ENCODE measurements at places on chromosomes 5 and 9. TPM values are rescaled to one million over a fixed set of nuclear protein-coding genes. Genes with fewer than 3 reads are reported as not detected.

Gene TSSK1B
- 0.12 TPM for polyA plus RNA-seq

DNA sequence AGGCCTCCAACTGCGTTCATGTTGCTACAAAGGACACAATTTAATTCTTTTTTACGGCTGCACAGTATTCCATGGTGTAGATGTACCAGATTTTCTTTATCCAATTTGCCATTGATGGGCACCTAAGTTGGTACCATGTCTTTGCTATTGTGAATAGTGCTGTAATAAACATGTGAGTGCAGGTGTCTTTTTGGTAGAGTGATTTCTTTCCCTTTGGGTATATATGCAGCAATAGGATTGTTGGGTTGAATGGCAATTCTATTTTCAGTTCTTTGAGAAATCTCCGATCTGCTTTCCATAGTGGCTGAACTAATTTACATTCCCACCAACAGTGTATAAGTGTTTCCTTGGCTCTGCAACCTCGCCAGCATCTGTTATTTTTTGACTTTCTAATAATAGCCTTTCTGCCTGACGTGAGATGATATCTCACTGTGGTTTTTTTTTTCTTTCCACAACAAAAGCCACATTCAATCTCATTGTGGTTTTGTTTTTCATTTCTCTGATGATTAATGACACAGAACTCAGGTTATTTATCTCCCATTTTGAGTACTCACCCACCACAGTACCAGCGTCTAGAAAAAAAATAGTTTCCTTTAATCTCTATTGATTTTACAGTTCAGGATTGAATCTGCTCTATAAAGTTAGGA, 21.9 kb downstream of the ARRDC3 start:
- no peak overlapping the region for H3K27ac ChIP-seq
- DNase-seq, result no peak
- H3K4me1 ChIP-seq, result peaks cover 4% of the 10 kb centered on the region
- H3K36me3 ChIP-seq, result no peaks in the 10 kb centered on the region
- H3K4me3 ChIP-seq, result no peak overlapping the region

DNA sequence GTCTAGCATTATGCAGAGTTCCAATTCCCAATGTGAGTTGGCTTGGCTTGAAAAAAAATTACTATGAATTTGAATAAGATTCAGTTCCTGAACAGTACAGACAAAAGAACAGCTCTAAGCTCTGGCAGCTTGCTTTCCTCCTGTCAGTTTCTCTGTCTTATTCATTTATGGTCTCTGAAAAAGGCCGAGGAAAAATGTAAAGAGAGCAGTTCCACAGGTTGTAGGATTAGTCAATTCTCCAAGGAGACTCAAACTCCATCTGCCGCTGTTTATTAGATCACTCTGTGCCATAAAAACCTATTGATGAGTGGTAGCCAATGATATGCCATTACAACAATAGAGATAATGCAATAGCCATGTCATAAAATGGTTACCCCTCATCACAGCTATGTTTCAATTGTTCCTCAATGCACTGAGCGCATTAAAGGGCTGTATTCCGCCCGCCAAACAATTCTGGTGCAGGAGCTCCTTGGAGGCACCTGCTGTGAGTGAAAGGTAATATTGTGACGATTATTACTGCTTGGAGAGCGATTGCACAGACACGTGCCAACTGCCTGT, 188.2 kb downstream of the ARRDC3 start:
- H3K36me3 ChIP-seq, result no peaks in the 10 kb centered on the region
- H3K27me3 ChIP-seq, result no peaks in the 10 kb centered on the region
- no peak overlapping the region for H3K4me3 ChIP-seq
- H3K4me1 ChIP-seq, result peaks cover 4% of the 10 kb centered on the region
- no peak overlapping the region for H3K27ac ChIP-seq

Gene CKMT2
- 78.0 TPM for polyA plus RNA-seq

Gene DBH
- polyA plus RNA-seq, result 0.87 TPM
